ENCODE measurements at places on chromosomes 4 and X.

DNA sequence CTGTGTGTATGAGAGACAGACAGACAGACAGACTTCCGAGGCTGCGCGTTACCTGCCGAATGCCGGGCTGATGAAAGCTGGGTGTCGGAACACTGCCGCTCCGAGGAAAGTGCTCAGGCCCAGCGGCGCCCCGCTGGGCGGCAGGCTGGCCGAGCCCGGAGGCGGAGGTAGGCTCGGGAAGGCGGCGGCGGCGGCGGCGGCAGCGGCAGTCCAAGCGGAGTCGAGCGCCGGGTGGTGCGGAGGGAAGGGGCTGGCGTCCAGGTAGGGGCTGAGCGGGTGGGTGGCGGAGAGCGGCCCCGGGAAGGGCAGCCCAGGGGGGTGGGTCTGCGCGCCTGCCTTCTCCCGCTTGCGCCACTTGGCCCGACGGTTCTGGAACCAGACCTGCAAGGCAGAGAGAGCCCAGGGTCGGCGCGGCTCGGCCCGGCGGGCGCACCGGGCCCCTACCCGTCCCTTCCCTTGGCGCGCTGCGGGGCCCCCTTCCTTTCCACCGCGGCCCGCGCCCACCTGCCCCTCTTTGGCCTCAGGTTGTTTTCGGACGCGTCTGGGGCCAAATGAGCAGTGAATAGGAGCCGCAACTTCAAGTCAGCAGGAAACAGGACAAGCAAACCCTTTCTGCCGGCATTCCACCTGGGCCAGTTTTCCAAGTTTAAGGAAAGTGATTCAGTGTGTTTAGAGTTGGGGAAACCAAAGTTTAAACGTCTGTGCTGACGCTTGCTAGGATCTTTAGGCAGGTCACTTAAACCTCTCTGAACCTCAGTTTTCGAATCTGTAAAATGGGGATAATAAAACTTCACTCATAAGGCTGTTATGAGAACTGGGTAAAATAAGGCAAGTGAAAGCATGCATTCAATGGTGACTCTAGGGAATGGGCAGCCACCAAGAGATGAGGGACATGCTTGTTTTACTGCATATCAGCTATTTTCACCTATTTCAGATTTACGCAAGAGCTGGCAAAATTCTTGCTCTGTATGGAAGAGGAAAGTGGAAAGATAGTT, 8.4 kb downstream of the ARX start:
- no peak for DNase-seq

DNA sequence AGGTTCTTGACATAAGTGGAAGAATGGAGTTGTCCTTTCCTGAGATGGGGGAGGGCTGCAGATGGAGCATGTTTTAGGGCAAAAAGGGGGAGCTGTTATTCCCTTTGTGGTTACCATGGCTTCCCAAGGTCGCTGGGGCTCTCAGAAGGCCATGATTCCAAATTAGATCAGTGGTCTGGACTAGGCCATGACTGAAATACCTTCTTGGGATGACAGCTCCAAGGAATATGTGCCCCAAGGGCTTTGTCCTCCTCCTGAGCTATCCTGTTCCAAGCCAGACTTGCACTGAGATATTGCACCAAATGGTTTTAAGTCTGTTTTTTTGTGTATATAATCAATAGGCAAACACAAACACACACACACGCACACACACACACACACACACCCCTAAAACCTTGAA, 3.0 kb upstream of the RBPJ start:
- DNase-seq, result no peak

- DNase-seq, result no peak
These were observed 76.6 kb downstream of the ITIH6 start for GRCh38 chrX:54721424-54721823.

GRCh38 chrX:23736030-23736429, 7.0 kb downstream of the ACOT9 start:
- no peak for DNase-seq

- no peak for DNase-seq
These were observed 14.4 kb upstream of the S100G start for GRCh38 chrX:16635596-16635995.

- no peak for DNase-seq
These were observed 213.4 kb downstream of the MAML3 start for GRCh38 chr4:139940600-139940999.

DNA sequence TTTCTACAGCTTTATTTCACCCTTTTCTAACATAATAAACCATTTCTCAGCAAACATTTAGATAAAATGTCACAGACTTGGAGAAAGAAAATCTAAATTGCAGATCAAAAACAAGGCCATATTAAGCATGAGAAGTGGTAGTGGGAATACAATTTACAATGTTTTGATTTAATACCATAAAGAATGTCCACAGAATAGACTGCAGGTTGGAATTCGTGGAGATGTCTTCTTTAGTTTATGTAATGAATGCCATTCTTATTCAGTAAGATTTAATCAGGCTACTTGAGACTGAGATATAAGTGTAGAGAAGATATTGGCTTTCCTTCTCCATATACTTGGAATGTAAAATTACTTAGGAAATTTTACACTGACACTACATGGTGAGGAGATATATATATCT, 91.9 kb upstream of the ZFP42 start:
- DNase-seq, result no peak

DNA sequence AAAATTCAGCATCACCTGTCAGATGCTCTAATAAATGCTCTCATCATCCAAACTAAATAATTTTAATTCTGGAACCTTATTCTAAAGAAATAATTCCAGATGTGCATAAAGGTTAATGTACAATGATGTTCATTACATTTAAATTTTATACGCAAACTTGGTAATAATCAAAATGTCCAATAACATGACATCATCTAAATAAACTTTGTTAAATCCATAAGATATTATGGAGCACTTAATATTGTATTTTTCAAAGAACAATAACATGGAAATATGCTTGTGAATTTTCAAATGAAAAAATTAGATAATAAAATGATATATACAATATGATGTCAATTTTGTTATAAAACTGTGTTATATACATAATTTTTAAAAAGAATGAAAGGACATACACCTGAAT, 92.1 kb upstream of the ZCCHC13 start:
- DNase-seq, result no peak

GRCh38 chr4:68570122-68570507, 6.0 kb downstream of the UGT2B17 start:
- no peak for DNase-seq
